ENCODE measurements at places on chromosomes 7 and 10. TPM values are rescaled to one million over a fixed set of nuclear protein-coding genes. Genes with fewer than 3 reads are reported as not detected.
A peak's percentile ranks its signal among the peaks of the same experiment; 100 is the strongest.

DNA sequence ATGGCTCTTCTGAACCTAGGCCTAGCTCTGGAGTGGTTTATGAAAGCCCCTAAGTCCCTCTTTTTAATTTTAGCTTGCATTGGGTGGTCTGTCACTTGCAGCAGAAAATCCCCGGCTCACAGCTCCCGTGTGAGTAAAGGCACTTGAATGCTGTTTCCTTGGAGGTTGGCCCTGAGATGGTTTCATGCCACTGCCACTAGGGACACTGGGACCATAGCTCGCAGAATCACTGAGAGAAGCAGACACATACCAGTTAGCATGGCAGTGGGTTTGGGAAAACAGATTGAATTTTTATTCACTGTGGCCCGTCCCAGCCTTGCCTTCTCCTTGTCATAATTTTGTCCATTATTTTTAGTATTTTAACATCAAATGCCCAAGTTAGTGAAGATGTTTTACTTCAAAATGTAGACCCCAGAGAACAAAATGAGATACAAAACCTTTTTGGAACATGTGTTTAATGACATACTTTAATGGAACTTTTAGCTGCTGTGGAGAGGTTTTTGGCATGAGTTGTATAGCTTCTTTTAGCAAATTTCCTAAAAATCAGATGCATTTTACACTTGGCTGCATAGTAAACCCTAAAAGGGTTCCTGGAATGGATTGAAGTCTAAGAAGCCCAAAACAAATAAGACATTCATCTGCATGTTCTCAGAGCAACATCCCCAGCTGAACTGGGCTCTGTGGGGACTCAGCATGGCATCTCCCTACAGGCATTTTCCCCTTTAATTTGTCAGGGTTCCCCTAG is 259.7 kb upstream of the PITRM1 start:
- no peak overlapping the region for H3K4me3 ChIP-seq
- DNase-seq, result no peak
- H3K36me3 ChIP-seq, result no peaks in the 10 kb centered on the region
- H3K27ac ChIP-seq, result peak overlapping the region; percentile 25

GRCh38 chr7:26918241-26918640 is 53.9 kb upstream of the SKAP2 start:
- DNase-seq, result no peak
- no peak overlapping the region for H3K27ac ChIP-seq
- no peaks in the 10 kb centered on the region for H3K27me3 ChIP-seq
- H3K4me3 ChIP-seq, result no peak overlapping the region
- no peaks in the 10 kb centered on the region for H3K36me3 ChIP-seq
- H3K4me1 ChIP-seq, result no peaks in the 10 kb centered on the region

DNA sequence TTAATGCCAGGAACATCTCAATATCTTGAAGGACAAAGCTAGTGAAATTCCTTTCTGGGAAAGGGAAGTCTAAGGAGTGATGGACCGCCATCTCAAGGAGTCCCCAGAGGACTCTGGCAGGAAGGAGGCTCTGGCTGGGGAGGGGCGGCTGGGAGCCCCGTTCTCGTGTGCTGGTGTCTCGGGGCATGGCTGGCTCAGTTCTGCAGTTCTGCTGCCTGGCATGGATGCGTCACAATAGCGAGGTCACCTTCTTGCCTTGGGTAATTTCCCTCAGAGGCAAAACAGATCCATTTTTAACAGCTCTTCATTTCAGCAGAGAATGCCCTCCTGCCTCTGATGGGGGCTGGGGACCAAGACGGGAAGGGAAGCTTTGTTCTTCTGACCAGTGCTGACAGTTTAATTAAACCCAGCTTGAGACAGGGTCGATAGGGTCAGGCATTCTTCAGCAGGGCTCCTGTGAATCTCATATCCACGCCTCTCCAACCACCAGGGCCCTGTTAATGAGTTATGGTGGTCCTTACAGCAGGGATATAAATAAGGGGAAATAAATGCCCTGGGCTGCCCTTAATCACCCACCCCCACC is 35.7 kb downstream of the SLIT1 start:
- no peak overlapping the region for H3K27ac ChIP-seq
- no peaks in the 10 kb centered on the region for H3K4me1 ChIP-seq
- H3K36me3 ChIP-seq, result no peaks in the 10 kb centered on the region
- no peak overlapping the region for H3K4me3 ChIP-seq

DNA sequence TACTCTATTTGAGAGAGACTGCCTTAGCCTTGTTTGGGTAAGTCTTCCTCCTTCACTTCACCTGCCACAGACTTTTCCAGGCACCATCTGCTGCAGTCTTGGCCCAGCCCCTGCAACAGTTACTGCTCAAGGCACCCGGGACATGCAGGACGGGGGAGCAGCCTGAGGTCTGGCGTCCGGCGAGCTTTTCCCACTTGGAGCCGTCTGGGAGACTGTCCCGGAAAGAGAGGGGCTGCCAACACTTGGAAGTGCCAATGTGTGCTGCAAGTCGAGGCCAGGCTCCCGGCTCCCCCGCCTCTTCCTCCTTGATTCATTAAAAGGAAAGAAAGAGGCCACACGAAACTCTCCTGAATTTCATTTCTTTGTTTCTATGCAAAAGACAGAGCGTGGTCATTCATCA is 13.7 kb downstream of the HTRA1 start:
- H3K4me1 ChIP-seq, result peaks cover 18% of the 10 kb centered on the region
- no peaks in the 10 kb centered on the region for H3K36me3 ChIP-seq
- no peak overlapping the region for H3K4me3 ChIP-seq
- peak overlapping the region; percentile 38 for H3K27ac ChIP-seq
- DNase-seq, result no peak

GRCh38 chr10:72109636-72110157 is 21.3 kb upstream of the SPOCK2 start:
- DNase-seq, result no peak
- peaks cover 34% of the 10 kb centered on the region for H3K4me1 ChIP-seq
- H3K4me3 ChIP-seq, result no peak overlapping the region

DNA sequence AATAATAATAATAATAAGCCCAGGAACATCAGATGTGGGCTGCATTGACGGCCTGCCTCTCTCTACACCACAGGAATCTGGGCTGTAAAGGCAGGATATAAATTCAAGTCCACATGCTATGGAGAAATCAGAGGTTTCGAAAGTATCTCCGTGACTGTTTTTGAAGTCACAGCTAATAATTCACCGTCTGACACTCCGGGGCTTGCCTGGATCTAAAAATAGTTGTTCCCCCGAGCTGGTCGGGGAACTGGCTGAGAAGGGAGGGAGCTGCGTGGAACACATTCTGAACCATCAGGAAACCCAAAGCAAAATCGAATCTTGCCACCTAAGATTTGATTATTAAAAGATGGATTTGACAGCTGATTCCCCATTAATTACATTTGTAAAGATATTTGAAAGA is 35.4 kb downstream of the KLF6 start:
- DNase-seq, result no peak
- H3K4me3 ChIP-seq, result no peak overlapping the region
- H3K36me3 ChIP-seq, result no peaks in the 10 kb centered on the region
- H3K4me1 ChIP-seq, result peaks cover 8% of the 10 kb centered on the region

GRCh38 chr7:76282344-76283253 is 19.9 kb upstream of the HSPB1 start:
- no peak for DNase-seq
- H3K4me3 ChIP-seq, result peak overlapping the region; percentile 59
- peaks cover 24% of the 10 kb centered on the region for H3K4me1 ChIP-seq

DNA sequence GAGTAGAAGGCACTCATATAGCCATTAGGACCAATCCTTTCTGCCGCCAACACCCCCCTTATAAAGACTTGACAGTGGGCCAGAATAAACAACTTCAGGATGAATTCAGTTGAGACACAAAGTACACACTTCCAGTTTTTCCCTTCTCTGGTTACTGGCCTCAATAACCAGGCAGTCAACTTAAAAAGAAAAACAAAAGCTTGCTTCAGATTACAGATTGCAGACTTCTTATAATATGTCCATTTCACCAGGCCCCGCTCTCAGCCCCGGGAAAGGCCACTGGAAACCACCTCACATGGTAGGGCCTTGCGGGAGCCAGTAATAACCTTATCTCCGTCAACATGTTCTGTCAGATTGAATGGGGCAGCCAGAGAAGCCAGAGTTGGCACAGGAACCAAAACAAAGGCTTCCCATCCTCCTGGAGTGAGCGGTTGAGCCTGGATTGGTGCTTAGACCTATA is 108.8 kb downstream of the EGFR start:
- H3K27ac ChIP-seq, result peak overlapping the region; percentile 71
- H3K36me3 ChIP-seq, result no peaks in the 10 kb centered on the region
- H3K27me3 ChIP-seq, result no peaks in the 10 kb centered on the region
- peaks cover 64% of the 10 kb centered on the region for H3K4me1 ChIP-seq
- no peak overlapping the region for H3K4me3 ChIP-seq
- DNase-seq, result peak; percentile 70

GRCh38 chr7:157932498-157933218 is 595.9 kb downstream of the DNAJB6 start:
- no peak overlapping the region for H3K27ac ChIP-seq
- no peaks in the 10 kb centered on the region for H3K4me1 ChIP-seq
- no peak overlapping the region for H3K4me3 ChIP-seq

DNA sequence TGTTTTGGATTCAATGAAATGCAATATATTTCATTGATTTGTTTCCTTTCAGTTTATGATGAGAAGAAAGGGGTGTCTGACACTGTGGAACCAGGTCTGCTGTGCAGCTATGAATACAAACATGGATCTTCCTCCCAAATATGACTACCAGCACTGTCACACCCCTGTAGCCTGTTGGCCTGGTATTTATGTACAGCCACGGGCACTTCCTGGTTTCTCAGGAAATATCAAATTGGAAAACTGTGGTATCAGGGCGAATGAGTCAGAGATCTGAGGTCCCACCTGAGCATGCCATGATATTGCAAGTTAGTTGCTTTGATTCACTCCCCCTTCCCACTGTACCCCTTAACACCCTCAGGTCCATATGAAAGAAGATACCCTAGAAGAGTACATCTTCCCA is 87.8 kb downstream of the DNMBP start:
- H3K27ac ChIP-seq, result no peak overlapping the region
- peaks cover 49% of the 10 kb centered on the region for H3K4me1 ChIP-seq
- no peak for DNase-seq

GRCh38 chr10:110923856-110924493 is 4.6 kb downstream of the SHOC2 start:
- no peak overlapping the region for H3K27ac ChIP-seq
- H3K27me3 ChIP-seq, result no peaks in the 10 kb centered on the region
- no peaks in the 10 kb centered on the region for H3K36me3 ChIP-seq
- no peak overlapping the region for H3K4me3 ChIP-seq

DNA sequence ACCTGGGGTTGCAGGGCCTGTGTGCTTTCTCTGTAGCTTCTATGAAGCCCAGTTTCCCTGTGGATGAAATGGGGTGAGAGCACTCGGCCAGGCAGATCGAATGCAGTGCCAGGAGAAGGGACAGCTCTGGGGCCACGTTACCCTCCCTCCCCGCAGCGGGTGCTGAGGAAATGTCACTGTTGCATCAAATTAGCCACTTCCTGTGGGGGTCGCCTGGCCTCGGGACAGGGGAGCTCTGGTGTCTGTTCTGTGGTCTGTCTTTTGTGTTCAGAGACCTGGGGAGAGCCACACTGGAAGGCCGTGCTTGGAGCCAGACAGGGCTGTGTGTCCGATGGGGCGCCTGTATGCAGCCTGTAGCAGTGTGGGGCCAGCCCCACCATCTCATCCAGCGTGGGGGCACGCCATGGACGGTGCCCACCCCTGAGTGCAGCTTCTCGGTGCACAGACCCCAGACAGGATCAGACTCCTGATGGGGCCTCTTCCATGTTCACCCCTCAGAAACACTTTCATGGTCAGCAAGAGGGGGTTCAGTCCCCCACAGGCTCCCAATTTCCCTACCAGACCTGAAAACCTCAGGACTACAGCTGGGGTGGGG is 13.6 kb downstream of the TTYH3 start:
- peaks cover 18% of the 10 kb centered on the region for H3K4me1 ChIP-seq
- no peak overlapping the region for H3K27ac ChIP-seq
- H3K4me3 ChIP-seq, result no peak overlapping the region
- no peak for DNase-seq
- H3K27me3 ChIP-seq, result no peaks in the 10 kb centered on the region
- H3K36me3 ChIP-seq, result peaks cover 20% of the 10 kb centered on the region

- no peaks in the 10 kb centered on the region for H3K27me3 ChIP-seq
- no peak for DNase-seq
- H3K36me3 ChIP-seq, result no peaks in the 10 kb centered on the region
- no peak overlapping the region for H3K27ac ChIP-seq
- no peak overlapping the region for H3K4me3 ChIP-seq
- no peaks in the 10 kb centered on the region for H3K4me1 ChIP-seq
Measured at GRCh38 chr7:156773966-156774365, 119.0 kb downstream of the LMBR1 start.

- no peak for DNase-seq
- H3K27ac ChIP-seq, result no peak overlapping the region
- H3K4me1 ChIP-seq, result peaks cover 9% of the 10 kb centered on the region
Measured at GRCh38 chr10:86651021-86651471, 3.3 kb upstream of the OPN4 start.

DNA sequence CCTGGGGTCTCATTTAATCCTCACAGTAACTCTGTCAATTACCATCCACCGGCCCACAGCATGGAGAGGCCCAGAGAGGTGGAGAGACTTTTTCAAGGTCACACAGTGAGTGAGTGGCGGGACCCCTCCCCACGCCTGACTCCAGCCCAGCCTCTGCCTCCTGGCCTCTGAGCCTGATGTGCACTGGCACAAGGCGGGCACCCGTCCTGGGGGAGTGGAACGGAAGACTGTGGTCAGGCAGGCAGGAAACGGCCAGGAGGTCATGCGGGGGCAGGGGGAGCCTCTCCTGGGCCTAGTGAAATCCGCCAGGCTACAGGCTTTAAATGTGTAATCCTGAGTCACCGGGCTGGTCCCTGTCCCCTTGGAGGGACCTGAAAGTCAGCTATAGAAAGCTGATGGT is 32.2 kb downstream of the ZCCHC24 start:
- H3K27me3 ChIP-seq, result no peaks in the 10 kb centered on the region
- no peaks in the 10 kb centered on the region for H3K36me3 ChIP-seq
- H3K4me3 ChIP-seq, result no peak overlapping the region
- DNase-seq, result no peak
- peaks cover 44% of the 10 kb centered on the region for H3K4me1 ChIP-seq
- H3K27ac ChIP-seq, result no peak overlapping the region

DNA sequence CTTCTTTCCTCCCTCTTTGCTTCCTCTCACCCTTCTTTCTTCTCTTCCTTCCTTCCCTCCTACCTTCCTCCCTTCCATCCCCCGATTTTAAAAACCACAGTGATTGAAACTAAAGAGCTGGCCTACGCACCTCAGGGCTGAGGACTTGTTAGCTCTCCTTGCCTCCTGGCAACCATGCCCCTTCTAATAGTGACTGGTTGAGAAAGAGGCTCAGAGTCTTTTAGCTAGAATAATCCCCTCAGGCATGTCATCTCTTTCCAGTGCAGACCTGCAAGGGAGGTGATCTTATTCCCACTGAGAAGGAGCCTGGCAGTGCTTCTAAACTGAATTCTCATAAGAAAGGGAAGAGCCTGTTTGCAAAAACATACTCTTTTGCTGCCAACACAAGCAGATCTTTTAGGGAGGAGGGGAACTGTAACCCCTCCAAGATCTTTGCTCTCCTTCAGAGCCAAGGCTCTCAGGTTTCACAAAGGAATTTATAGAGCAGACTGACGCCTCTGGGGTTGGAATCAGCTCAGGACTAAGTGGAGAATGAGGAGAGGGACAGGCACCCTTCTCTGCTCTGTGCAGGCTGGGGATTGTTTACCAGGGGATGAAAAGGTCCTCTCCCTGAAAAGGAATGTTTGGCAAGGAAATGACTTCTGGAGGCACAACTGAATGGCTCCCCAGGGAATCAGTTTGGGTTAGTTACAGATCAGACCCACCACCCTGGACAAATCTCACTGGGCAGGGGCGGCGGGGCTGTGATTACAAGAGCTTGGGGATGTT is 9.4 kb upstream of the ANKRD1 start:
- no peak overlapping the region for H3K4me3 ChIP-seq
- H3K27ac ChIP-seq, result peak overlapping the region; percentile 74
- H3K36me3 ChIP-seq, result no peaks in the 10 kb centered on the region

The OR2A42 gene
- total RNA-seq, result 0.40 TPM

The CALD1 gene
- total RNA-seq, result 167 TPM

The WDR86 gene
- total RNA-seq, result 151 TPM

The TEX36 gene
- not detected for total RNA-seq

The PPP1R3A gene
- total RNA-seq, result not detected
